ENCODE measurements at places on chromosomes 4 and X. TPM values are rescaled to one million over a fixed set of nuclear protein-coding genes. Genes with fewer than 3 reads are reported as not detected.

DNA sequence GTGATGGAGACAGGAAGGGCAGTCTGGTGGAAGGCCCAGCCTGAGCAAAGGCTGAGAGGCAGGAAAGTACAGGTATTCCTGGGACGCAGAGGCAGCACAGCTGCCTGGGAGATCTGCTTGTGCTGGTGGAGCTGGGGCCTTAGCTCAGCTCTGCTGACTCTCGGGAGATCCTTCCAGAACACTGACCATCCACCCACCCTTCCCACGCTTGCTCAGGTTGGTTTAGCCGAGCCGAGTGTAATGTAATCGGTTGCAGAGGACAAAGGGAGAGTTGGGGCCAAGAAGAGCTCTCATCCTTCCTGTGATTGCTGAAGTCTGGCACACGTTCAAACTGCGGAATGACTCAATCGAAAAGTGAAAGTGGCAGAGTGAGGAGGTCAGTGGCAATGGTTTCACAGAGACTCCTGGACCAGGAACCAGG is 43.1 kb upstream of the GPR78 start:
- DNase-seq: peak; percentile 53

DNA sequence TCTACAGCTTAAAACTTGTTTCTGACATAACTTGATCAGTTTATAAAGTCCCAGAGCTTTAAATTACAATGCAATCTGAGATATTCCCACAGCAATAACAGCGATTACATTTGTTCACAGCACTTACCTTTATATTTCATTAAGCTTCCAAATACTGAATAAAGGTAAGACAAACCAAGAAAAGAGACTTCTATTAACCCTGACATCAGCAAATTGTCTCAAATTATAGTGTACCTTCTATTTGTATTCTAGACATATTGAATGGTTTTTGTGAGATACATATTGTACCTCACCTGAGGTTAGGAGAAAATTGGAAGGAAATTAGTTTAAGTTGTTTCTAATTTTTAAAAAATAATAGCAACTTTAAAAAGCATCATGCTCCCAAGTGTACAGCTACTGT is 111.9 kb downstream of the HDAC8 start:
- DNase-seq: no peak

DNA sequence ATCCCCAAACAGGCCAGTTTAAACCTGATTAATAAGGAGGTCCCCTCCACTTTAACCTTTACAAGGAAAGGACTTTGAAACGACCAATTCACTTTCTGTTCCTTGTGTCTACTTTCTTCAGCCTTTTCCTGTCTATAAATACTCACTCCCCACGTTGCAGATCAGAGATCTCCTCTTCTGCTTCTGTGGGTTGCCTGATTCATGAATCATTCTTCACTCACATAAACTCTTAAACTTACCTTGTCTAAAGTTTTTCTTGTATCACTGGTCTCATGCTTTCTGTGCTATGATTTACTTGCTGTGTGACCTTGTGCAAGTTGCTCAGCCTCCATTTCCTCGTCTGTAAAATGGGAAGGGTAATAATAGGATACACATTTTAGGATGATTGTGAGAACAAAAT is 236.1 kb downstream of the QDPR start:
- DNase-seq: no peak

GRCh38 chrX:12383196-12383595 is 244.9 kb downstream of the FRMPD4 start:
- DNase-seq: no peak

DNA sequence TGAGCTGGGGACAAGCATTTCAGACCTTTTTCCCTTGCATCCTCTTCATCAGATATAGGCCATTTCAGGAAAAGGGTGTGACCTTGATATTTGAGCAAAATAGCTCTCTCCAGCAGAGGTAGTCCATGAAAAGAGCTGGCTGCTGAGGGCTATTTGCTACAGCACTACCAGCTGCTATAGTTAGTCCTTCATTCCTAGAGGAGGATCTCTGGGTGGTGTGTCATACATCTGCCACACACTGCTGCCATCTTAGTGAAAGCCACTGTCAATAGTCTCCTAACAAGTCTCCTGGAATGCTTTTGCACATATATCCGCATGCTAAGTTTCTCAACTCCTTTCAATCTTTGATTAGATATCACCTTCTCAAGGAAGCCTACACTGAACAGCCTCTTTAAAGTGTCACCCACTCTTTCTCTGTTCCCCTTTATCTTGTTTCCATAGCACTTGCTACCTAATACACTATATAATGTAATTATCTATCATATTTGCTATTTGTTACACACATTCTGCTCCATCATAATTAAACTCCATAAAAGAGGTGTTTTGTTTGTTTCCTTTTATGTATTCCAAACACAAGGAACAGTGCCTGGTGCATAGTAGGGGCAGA is 131.9 kb downstream of the TBC1D19 start:
- DNase-seq: no peak

DNA sequence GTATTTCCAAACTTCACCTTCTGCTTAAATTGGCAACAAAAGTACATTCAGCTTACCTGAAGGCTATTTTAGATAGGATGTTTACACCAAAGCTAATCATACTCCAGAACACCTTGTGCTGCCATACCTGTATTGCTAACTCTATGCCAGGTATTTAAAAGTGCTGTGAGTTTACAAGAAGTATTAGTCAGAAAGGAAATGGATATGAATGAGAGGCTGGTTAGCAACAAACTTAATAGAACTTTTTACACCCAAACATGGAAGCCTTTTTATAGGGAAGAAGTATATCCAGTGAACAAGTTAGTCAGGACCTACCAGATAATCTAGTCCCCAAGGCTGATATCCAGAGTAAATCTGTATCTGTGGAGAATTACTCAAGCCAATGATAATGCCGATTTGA is 131.2 kb upstream of the SPRY1 start:
- DNase-seq: no peak

DNA sequence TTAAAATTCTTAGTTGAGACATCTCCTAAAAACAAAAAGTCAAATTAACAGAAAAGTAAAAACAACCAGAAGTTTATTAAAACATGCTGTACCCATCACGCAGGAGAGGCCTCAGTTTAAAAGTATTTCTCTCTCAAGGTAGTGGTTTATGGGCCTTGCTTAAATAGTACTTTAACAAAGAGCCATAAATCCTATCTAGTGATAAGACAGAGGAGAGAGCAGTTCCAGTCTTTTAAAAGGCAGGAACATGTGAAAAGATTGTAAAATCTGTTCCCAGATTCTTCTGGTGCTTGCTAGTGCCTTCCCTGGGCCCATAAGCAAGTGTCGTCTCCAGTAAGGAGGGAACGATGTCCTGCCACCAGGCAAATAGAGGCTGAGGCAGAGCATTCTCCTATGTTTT is 476.3 kb upstream of the ADGRL3 start:
- no peak for DNase-seq

DNA sequence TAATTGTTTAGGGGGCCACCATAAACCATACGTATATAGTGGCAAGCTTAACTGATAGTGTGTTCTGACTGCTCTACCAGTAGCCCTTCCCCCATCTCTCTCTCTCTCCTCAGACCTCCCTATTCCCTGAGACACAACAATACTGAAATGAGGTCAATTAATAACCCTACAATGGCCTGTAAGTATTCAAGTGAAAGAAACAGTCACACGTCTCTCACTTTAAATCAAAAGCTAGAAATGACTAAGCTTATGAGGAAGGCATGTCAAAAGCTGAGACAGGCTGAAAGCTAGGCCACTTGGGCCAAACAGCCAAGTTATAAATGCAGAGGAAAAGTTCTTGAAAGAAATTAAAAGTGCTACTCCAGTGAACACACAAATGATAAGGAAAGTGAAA is 78.0 kb downstream of the PRDM5 start:
- DNase-seq: no peak

DNA sequence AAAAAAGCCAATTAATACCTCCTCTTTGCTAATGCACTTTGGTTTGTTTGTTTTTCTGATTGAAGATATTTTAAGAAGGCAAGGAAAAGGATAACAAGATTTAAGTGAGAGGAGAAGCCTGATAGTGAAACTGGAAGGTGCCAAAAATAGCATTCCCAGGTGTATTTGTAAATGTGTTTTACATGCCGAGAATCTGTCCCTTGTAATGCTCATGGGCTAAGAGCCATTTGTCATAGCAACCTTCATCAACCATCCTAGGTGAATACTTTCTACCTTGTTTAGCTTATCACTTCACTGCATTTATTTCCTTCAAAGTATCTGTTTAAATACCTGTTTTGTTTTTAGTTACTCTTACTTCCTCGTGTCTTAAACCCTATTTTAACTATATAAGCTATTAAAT is 127.8 kb downstream of the KCTD8 start:
- no peak for DNase-seq

DNA sequence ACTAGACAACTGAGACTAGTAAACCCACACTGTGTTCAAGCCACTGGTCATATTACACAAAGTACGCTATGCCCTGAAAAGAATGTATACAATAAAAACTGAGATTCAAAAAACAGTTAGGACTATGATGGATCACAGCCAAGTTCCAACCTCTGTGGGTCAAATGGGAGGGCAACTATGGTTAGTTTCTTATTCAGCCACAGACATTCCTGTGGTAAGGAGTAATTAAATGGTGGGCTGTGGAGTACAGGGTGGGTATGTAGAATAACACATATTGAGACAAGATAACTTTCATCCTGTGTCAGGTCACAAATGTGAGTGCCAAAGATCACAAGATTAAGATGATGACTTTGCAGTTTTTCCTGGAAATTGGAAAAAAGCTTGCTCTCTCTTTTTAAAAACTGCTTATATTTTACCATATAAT is 167.2 kb downstream of the NPNT start:
- DNase-seq: no peak

DNA sequence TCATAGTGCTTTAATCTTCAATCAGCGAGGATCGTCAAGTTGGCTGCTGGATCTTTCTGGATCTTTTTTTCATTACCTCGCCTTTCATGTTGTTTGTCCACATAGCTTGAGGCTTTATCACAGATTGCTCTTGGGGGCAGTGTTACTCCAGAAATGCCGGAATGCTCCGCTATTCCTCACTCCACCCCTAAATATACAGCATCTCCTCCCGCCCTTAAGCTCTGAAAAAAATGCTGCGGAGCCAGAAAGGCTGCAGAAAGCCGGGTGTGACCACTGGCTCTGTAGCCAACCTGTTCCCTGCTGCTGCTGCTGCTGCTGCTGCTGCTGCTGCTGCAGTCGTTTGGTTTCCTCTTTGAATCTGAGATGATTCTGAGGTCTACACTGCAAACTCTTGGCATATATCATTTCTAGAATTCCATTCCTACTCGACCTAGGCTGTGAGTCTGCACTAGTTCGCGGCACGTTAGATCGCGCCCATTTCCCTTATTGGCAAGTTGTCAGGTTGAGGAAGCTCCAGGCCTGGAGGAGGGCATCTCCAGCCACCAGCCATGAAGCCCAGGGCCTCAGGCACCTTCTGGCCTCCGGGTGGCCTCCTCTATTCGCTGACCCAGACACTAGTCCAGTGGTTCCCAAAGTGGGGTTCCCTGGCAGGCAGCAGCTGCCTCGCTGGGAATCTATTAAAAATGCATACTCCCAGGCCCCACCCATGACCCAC is 34.2 kb downstream of the WDR13 start:
- DNase-seq: peak; percentile 92

DNA sequence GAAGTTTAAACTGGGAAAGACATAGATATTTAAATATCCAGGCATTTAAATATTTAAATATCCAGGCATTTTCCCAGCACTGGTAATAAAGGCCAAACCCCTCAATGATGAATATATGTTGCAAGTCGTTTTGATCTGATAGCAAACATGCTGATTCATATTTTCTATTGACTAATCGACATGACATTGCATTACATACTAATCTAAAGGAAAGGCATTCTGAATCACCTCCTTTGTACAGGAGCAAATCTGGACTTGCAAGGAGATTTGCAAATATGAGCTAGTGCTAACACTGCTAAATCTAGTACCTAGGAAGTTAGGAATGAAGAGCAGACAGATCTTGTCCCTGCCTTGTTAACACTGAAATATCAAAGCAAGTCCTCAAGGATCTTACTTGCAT is 207.3 kb downstream of the SLC7A11 start:
- peak; percentile 18 for DNase-seq

GRCh38 chrX:13082206-13083065 is 38.0 kb upstream of the FAM9C start:
- peak; percentile 10 for DNase-seq

GRCh38 chr4:139458999-139459398 is 5.1 kb downstream of the RAB33B start:
- no peak for DNase-seq

DNA sequence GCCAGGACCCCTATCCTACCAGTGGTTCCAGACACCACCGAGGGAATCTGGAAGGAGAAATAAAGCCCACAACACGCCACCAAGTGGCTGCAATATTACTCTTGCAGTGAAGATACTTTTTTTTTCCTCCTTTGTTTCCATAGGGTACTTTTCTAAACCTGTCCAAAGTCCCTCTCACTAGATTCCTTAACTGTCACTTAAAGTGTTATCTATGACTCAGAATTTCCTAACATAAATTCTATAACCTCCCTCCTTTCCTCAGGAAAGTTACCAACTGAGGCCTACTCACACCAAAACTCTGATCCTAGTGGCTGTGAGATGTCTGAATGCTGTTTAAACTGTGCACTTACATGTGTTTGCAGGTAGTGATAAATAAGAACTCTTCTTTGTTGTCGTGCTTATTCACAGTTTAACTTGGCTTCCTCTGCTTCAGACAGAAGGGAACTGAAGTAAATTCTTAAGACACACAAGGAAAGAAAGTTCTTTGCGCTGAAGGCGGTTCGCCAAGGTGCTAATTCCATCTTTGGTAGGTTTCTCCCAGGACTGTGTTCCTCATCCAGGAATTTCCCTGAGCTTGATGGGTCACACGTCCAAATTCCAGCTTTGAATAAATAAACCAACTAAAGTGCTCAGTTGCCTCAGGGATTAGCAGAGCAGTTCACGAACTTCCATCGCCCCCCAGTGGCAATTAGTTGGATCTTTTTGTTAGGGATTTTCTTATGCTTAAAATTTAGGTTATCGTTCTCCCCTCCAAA is 10.7 kb upstream of the HCCS start:
- DNase-seq: peak; percentile 80

DNA sequence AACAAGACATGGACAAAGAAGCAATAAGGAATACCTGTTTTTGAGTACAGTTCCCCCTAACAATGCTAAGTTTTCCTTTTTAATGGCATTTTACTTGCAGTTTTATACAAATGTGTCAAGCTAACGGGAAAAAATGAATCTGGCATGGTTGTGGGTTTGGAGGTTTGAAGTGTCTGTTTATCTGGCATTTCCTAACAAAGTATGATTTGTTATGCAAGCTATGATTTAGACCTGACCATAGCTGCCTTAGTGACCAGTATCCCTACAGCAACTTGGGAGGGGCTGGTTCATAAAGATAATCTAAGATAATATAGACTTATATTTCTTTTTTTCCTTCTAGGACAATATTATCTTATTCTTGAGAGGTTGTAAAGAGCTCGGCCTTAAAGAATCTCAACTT is 60.6 kb downstream of the LIMCH1 start:
- DNase-seq: no peak

Gene CDKL2
- 1.1 TPM for total RNA-seq

Gene SLC49A3
- total RNA-seq: 3.7 TPM

Gene CXorf49
- total RNA-seq: not detected

Gene GBA3
- not detected for total RNA-seq

Gene FGD1
- total RNA-seq: 7.5 TPM

Gene AMMECR1
- 19.5 TPM for total RNA-seq

Gene ZFP92
- 1.4 TPM for total RNA-seq

Gene NPY2R
- total RNA-seq: 0.41 TPM

Gene RS1
- total RNA-seq: not detected

Measured in tongue (tissue), 3 donors.